ENCODE measurements at places on chromosomes 7 and 10. TPM values are rescaled to one million over a fixed set of nuclear protein-coding genes. Genes with fewer than 3 reads are reported as not detected.

Gene OR2A42
- total RNA-seq: not detected

Gene PON1
- total RNA-seq: not detected

Gene GNG11
- total RNA-seq: 1.3 TPM

Gene ELN
- 1.3 TPM for total RNA-seq

GRCh38 chr7:89914711-89915110, 239.6 kb upstream of the STEAP1 start:
- DNase-seq: peak; percentile 51

DNA sequence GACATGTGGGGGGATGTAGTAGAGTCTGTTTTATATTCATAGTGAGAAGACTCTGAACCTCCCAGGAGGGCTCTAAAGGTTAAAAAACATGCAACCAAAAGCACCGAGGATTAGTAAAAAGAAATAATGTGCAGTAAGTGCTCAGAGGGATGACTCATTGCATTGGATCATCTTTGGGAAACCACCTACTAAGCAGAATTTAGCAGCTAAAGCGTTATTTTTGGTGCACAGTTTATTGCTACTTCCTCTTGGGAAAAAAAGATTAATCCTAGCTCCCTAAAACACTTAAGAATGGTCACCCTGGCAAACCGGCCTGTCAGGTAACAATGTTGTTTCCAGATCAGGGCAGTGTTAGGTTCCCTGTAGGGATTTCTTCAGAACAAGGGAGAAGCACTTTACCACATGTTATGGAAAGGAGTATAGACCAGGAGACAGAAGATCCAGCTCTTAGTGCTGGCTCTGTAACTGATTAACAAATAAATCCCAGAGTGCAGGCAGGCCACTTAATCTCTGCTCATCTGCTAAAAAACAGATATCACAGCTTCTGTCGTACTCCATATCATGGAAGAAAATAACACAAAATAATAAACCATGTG, 44.8 kb upstream of the FAM133B start:
- no peak for DNase-seq

DNA sequence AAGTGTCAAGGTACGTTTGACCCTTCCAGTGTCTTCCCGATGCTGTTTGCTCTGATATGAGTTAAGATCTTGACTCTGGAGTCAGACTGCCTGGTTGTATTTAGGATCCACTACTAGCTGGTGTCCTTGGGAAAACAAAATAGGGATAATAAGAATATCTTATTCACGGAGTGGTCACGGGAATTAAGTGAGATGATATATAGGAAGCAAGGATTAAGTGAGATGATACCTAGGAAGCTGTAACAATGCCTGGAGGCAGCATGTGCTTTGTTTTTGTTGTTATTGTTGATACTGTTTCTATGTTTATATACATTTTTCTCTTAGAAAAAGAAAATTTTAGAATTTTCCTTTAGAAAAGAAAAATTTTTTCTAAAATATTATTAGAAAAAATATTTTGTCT, 87.0 kb downstream of the LYZL1 start:
- DNase-seq: no peak

DNA sequence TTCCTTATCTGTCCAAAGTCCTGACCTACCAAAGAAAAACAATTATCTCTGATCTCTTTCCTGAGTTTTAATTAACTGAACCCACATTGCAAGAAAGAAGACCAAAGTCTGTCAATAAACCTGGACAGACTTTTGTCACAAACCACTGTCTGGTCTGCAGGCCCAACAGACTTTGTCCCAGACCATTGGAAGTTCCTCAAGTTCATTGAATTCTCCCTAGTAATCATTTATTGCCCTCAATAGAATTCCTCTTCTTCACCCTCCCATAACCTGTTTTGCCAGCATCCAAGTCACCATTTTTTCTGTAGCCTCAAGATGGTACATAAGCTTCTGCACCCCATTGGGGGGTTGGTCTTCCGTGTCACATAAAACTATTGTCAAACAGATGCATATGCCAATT, 3.9 kb upstream of the DNMBP start:
- DNase-seq: no peak

Gene SLC13A1
- total RNA-seq: not detected

GRCh38 chr7:21317966-21318915, 109.6 kb upstream of the SP4 start:
- DNase-seq: no peak

GRCh38 chr7:111429781-111430180, 132.5 kb downstream of the IMMP2L start:
- no peak for DNase-seq

Gene SLC26A3
- total RNA-seq: not detected

DNA sequence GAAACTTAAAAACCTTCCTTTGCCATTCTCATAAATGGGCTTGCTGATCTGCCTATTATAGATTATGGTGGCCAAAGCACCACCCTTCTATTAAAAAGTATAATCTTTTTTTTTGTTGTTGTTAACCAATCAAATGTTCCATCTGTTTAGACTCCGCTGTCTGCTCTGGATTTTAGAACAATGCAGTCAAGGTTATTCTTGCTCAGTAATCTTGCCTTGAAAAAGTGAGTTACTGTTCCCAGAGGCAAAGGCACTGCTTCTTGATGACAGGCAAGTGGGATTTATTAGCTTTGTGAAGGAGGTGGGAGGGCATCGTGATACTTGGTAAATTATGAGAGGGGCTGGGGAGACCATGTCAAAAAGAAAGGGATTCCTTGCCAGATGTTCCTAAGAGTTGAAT, 143.5 kb downstream of the KIAA1217 start:
- no peak for DNase-seq

GRCh38 chr10:71314028-71314693, 4.9 kb upstream of the SLC29A3 start:
- DNase-seq: peak; percentile 85

DNA sequence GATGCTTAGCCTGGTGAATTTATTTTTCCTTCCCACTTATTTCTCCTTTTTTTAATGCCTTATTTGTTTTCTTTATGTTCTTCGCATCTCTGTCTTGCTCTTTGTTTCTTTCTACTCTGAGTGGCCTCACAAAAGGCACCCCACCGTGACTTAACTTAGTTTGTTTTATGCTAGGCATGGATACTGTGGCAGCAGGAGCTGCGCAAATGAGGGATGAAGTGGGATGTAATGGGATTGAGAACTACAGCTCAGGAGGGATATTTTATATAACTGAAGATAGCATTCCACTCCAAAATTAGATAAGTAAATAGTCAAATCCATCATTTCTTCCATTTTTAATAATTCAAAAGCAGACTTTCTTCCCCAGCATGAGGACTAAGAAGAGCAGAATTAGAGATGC, 1.7 kb upstream of the CACNA2D1 start:
- DNase-seq: peak; percentile 61

DNA sequence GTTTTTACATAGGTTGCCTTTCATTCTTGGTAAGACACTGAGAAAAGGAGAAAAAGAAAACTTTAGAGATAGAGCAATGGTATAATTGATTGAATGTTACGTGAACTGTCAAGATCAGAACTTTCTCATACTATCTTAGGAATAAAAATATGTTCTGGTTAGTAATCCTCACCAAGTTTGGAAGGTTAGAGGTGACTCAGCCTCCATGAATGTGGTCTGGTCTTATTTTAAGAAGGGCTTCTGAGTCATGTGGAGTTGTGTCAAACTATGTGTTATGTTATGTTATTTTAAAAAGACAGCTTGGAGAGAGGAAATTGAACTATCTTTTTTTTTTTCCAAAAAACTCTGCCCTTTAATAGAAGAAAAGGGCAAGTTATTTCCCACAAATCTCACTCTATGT, 458.6 kb upstream of the KLF6 start:
- no peak for DNase-seq

GRCh38 chr10:46068117-46068516, 22.0 kb upstream of the MSMB start:
- DNase-seq: peak; percentile 75

Gene CISD1
- 39.0 TPM for total RNA-seq

Gene TSC22D4
- total RNA-seq: 33.1 TPM

- peak; percentile 22 for DNase-seq
These were observed 484.1 kb upstream of the ZMIZ1 start for GRCh38 chr10:78584681-78585080.

- no peak for DNase-seq
These were observed 33.9 kb downstream of the SPDYE17 start for GRCh38 chr7:76998285-76998589.

- peak; percentile 83 for DNase-seq
These were observed 43.5 kb downstream of the YKT6 start for GRCh38 chr7:44244282-44244681.

DNA sequence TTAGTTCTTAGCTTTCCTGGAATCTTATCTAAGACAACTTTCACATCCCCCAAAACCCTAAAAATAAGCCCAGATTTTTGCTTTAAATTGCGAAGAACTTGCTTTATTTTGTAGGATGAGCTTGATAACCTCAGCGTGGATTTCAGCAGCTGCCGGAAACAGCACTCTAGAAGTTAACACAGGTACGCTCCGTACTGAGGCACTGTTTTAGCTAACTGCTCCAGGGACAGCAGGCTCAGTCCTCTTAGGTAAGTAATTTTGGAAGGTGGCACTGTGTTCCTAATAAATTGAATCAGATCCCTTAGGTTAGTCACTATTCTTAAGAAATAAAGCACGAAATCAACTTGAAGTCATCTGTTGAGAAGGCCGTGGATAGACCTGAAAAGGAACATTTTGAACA, 2.2 kb upstream of the AUTS2 start:
- no peak for DNase-seq

GRCh38 chr10:50788951-50789945, 49.5 kb downstream of the ASAH2B start:
- DNase-seq: no peak
